ENCODE measurements at places on chromosomes 7 and 10.
A peak's percentile ranks its signal among the peaks of the same experiment; 100 is the strongest.

DNA sequence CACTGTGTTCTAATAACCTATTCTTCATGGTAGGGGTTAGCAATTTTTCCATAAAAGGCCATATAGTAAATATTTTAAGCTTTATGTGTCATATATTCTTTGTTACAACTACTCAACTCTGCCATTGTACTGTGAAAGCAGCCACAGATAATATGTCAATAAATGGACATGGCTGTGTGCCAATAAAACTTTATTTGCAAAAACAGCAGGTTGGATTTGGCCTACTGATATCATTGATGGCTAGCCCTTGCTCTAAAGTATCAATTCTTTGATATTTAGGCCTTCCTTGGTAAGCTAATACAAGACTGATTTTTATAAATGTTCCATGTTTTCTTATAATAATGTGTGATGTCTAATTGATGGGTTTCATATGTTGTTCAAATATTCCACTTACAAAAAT is 77.2 kb upstream of the OPALIN start:
- no peak for DNase-seq

GRCh38 chr10:21732067-21732772 is 198.2 kb downstream of the MLLT10 start:
- peak; percentile 35 for DNase-seq

DNA sequence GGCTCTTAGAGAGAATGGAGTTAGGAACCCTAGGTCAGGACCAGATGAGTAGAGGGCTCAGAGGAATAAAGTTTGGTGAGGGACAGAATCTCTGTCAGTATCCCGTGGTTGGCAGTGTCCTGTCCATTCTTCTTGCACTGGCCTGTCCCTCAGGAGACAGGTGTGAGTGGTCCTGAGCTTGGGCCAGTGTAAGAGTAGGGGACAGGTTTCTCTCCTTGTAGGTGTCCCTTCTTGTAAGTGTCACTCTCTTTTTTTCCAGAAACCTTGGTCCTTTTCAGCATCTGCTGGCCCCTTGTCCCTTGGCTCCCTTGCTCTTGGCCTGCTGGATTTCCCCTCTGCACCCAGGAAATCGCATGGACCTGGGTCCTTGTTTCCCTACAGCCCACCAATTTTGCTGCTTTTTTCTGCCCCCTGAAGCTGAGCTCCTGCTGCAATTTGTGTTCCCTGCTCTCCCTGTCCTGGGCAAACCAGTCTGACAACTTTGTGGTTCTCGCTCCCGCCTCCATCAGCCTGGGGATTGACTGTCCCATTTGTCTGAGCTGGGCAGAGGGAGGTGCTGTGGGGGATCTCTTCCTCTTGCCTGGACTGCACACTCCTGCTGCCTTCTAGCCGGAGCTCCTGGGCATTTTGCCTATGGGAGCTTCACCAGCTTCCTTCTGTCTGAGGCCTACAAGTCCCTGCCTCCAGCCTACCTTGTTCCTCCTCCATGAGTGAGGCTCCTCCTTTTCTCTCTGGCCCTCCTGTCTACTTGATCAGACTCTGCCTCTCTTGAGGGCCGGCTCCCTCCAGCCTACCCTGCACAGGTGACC is 6.5 kb downstream of the TSPAN14 start:
- no peak for DNase-seq

- DNase-seq, result no peak
Measured at GRCh38 chr10:78769526-78769925, 299.2 kb upstream of the ZMIZ1 start.

DNA sequence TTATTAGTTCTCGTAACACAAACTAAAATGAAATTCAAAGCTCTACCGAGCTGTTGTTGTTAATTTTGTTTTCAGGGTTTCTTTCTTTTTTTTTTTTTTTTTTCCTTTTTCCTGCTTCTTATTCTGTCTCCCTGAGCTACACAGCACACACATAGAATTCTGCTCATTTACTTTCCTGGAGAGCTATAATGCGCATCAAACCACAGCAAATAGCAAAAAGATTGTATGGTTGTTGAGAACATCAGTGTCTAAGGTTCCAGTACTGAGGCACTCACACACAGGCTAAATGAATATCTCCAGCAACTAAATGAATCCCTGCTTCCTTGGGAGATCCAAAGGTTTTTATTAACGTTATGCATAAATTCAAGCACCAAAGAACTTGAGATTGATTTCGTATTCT is 418.3 kb downstream of the PLXDC2 start:
- no peak for DNase-seq

- DNase-seq, result no peak
Measured at GRCh38 chr10:124035306-124035927, 58.0 kb downstream of the CHST15 start.

- no peak for DNase-seq
Measured at GRCh38 chr10:69389827-69390490, 26.8 kb downstream of the TACR2 start.
